Activated CD4-positive, alpha-beta T cell treated with anti-CD3 and anti-CD28 coated beads for 48 hours (primary cell): ENCODE measurements at places on chromosomes 13 and 19.
A peak's percentile ranks its signal among the peaks of the same experiment; 100 is the strongest.

DNA sequence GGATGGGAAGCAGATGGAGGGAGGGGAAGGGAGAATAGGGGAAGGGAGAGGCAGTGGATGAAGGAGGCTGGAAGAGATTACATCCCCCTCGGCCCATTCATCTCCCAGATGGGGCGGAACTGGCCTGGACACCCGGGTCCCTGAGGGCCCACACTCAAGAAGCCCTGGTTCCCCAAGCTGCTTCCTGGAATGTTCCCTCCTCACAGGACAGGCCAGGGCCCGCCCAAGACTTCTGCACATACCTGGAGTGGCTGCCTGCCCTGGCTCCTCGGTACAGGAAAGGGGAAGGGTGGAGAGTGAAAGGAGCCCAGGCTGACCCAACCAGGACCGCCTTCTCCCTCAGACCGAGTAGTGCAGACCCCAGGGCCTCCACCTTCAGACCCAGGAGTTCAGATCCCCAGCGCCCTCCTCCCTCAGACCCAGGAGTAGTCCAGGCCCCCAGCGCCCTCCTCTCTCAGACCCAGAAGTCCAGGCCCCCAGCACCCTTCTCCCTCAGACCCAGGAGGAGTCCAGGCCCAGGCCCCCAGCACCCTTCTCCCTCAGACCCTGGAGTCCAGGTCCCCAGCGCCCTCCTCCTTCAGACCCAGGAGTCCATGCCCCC is 489 bp downstream of the NTF4 start:
- DNase-seq, result no peak

GRCh38 chr19:35468637-35469036 is 20.6 kb downstream of the FFAR2 start:
- peak; percentile 77 for DNase-seq

DNA sequence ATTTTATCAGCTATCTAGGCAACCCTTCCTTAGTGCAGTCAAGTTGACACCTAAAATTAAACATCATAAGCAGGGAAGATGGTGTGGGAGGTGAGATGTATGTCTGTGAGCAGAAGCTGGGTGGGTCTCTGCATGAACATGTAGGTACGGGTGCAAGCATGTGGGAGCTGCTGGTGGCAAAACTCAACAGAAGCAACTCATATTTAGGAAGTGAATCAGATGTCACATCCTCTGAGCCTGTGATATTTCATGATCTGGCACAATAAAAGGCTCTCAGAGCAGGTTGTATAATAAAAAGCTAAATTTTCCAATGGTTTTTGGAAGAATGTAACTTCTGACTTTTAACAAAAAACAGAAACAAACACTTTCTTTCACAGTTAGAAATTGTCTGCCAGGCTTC is 44.4 kb downstream of the C1QTNF9 start:
- no peak for DNase-seq

- no peak for DNase-seq
These were observed 764 bp downstream of the ZNF626 start for GRCh38 chr19:20660473-20661140.

DNA sequence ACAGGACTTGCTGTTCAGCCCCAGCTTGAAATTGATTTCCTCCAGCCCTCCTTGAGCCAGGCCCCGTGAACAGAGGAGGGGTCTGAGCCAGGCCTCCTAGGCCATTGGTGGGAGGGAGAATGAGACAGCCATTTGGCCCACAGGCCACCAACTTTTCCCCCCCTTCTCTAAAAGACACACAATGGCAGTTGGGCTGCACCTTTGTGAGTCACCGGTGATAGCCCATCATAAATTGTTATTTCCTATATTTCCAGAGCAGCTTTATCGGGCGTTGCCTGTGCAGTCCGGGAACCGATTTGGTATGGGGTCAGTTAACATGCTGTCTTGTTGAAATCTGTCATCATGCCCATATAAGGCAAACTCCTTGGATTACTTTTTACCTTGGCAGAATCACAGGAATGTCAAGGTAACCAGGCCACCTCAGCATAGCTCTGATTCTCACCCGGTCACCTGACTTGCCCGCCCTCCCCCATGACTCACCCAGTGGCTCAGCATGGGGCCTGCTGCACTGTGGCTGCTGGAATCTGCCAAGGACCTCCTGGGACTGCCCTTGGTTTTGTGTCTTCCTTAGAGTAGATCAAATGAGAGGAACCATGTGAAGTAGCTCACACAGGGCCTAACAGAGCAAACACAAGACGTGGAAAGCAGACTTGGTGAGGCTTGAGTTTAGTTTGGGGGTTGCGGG is 36.1 kb downstream of the ACTN4 start:
- DNase-seq, result peak; percentile 66

- no peak for DNase-seq
These were observed 34.0 kb downstream of the GPC6 start for GRCh38 chr13:93260591-93260990.

DNA sequence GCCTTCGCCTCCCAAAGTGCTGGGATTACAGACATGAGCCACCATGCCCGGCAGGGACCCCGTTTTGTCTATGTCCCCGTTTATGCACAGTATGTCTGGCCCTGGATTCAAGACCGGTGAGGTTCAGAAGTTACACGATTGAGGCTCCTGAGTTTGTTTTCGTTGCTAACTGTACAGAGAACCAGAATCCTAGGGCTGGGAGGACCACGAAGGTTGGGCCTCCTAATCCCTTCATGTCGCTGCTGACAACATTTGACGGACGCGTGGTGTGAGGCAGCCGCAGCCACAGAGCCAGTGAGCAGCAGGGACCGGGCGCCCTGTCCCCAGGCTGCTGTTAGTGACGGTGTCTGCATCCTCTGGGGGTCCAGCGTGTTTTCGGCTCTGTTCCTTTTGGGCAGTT is 91.4 kb downstream of the ATP11A start:
- no peak for DNase-seq

- no peak for DNase-seq
These were observed 86.1 kb upstream of the DOCK9 start for GRCh38 chr13:99063952-99064351.

DNA sequence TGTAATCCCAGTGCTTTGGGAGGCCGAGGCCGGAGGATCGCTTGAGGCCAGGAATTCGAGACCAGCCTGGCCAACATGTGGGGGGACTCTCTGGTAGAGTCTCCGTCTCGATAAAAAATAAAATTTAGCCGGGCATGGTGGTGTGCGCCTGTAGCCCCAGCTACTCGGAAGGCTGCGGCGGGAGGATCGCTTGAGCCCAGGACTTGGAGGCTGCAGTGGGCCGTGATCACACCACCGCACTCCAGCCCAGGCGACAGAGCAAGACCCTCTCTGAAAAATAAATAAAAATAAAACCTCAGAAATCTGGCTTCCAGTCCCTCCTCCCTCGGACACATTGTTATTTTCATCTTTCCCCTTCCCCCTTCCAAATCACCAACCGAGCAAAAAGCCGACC is 332 bp downstream of the IRGQ start:
- peak; percentile 45 for DNase-seq

- no peak for DNase-seq
These were observed 4.2 kb downstream of the FNDC3A start for GRCh38 chr13:48979892-48980291.

DNA sequence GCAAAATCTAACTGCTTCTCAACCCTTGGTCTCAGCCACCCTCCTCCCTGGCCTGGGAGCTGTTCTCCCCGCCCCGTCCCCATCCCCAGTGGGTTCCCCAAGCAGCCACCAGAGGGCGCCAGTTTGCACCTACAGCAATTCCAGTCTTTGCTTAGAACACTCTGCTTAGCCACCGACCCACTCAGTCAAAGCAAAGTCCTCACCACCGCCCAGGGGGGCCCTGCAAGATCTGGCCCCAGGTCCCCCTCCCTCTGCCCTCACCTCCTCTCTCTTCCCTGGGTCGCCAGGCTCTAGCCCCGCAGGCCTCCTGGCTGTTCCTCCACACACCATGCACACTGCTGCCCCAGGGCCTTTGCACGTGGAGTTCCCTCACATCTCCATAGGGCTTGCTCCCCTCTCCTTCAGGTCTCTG is 12.4 kb downstream of the TMEM143 start:
- DNase-seq, result peak; percentile 92

GRCh38 chr19:33085570-33086128 is 4.7 kb downstream of the GPATCH1 start:
- no peak for DNase-seq

DNA sequence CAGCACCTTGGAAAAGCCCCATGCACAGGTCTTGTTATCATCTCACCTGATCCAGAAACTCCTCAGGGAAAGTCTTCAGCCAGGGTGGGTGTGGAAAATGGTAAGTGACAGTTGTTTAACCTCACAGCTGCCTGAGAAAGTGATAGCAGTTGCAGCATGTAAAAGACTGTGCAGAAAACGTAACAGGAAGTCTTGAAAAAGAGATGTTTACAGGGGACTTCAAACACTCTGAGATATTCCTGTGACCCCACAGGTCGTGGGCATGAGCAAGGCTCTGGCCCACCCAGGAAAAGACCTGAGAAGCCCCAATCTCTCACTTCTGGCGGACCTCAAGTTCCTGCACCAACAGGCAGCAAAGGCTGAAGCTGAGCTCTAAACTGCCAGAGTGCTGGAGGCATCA is 826.9 kb downstream of the UQCRFS1 start:
- no peak for DNase-seq

DNA sequence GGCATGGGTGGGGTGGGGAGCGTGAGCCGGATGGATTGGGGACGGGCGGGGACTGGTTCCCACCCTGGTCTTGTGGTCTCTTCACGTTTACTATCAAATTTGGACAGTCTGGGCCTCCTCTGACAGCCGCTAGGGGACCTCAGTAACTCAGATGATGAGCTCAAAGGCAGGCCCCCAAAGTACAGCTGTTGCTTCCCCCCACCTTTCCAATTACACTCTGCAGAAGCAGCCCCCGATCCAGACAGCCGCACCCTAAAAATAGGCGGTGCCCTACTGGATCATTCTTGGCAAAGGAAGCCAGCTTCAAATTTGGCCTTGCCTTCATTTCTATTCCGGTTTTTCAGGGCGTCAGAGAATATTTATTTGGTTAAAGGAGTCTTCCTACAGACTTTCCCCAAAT is 1.9 kb upstream of the FOXO1 start:
- peak; percentile 45 for DNase-seq

- DNase-seq, result no peak
These were observed 72.2 kb upstream of the DACH1 start for GRCh38 chr13:71939186-71939585.

DNA sequence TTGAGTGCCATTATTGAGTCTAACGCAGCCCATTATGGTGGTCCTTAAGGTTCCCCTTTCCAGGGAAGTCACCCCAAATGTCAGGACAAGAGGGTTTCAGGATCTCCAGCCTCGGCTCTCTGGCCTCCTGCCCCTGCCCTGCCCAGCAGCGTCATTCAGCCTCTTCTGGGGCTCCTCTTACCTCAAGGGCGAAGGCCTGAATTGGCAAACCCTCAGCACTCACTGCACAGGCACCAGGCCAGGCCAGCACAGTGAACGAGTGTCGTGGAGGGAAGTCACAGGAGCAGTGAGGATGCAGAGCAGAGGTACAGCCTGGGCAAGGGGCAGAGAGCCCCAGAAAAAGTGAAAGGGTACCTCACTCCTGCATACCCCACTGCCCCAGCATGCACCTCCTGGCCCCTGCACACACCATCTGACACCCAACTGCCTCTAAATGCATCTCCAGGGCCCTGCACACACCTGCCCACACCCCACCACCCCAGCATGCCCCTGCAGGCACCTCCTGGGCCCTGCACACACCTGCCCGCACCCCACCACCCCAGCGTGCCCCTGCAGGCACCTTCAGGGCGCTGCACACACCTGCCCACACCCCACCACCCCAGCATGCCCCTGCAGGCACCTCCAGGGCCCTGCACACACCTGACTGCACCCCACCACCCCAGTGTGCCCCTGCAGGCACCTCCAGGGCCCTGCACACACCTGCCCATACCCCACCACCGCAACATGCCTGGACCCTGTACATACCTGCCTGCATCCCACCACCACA is 19.8 kb downstream of the SLC25A42 start:
- no peak for DNase-seq

DNA sequence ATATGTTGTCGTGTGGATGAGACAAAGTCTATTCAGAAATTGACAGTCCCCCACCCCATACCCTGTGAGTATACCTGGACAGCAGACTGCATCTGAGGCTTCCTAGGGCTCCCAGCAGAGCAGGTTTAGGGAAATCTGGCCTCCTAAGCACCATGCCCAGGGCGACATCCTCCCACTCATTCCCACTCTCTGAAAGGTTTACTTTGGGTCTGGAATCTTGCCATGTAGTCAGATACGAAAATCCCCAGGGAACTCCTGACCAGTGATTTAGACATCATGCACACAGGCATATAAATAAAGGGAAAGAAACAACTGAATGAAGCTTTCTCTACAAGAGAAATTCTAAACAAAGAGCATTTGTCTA is 717 bp upstream of the NALCN start:
- no peak for DNase-seq

GRCh38 chr13:92838786-92839185 is 387.8 kb upstream of the GPC6 start:
- no peak for DNase-seq

DNA sequence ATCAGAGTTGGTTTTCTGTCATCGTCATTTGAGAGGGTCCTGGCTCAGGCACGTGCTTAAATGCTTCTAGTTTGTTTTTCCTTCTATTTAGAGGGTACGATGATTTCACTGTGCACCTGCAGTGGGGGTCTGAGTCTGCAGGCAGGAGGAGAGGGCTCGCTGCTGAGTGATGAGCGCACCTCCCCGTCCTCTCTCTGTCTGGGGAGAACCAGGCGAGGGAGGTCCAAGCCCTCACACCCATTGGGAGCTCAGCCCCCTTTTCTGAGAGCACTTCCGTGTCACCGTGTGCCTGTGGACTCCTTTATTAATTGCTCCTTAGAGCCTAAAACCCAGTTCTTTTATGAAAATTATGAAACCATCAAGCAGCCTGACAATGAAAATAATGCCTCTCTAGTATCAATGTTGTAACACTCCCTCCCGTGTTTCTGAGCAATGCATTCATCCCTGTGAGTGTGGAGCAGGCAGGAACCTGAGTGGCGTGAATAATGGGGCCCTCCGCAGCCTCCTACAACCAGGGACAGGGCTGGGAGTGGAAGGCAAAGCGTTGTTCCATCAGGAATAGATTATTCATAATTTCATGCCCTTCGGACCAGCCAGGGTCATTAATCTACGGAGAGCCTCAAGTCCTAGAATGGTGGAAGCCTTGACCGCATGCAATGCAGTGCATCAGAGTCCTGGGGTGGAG is 191.6 kb downstream of the UQCRFS1 start:
- DNase-seq, result no peak

GRCh38 chr19:33052352-33052972 is 12.2 kb downstream of the RHPN2 start:
- DNase-seq, result no peak

- peak; percentile 41 for DNase-seq
These were observed 841 bp upstream of the ZNF223 start for GRCh38 chr19:44050740-44051649.

DNA sequence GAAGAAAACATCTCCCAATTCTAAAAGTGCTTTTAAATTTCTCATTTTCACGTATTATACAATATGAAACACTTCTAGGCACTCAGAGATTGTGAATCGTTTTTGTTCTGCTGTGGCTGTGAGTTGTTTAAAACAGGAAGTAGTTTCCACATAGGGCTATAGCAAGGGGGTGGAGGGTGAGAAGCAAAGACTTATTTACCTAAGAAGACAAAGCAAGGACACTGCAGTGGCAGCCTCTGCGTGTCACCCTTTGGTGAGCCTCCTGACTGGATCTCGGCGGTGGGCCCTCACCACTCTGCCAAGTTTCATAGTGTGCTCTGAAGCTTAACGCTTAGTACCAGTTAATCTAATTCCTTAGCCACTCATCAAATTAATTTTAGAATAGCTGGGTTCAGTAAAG is 56.8 kb downstream of the TNFSF13B start:
- no peak for DNase-seq
